ENCODE measurements at places on chromosomes 4 and X.
A peak's percentile ranks its signal among the peaks of the same experiment; 100 is the strongest.

DNA sequence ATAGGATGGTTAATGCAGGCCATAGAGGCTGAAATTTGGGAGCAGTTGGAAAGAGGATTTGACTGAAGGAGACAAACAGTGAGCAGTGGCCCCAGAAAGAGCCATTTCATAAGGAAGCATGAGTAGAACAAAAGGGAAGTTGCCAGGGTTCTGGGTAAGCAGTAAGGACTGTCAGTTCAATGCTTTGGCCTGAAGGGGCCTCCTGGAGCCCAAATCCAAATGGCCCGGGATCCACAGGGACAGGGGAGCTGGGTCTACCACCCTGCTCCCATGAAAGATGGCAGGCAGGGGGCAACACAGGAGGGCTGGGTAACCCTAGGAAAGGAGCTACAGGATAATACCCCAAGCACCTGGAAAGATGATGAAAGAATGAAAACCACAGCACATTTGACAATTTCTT, 4.1 kb upstream of the INTS6L start:
- no peak for DNase-seq

DNA sequence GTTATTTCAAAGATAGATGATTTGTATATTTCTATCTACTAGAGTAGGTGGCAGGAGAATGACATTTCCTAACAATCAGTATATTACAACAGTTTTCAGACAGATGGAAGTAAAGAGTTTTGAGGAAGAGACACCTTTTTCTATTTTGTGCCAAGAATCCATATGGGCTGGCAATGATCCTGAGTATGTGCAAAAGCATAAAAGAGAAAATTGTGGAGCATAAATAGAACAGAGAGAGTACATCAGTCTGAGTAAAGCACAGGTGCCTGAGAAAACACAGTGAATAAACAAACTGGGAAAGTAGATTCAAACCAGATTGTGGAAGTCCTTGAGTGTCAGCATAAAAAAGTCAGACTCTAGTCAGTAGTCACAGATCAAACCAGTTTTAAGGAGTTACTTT, 96.8 kb upstream of the WDR44 start:
- no peak for DNase-seq

- DNase-seq, result no peak
These were observed 119.6 kb downstream of the KLHL13 start for GRCh38 chrX:117996918-117997480.

GRCh38 chr4:108427946-108428485, 192.4 kb upstream of the RPL34 start:
- no peak for DNase-seq

GRCh38 chrX:48785186-48785539, 1.2 kb upstream of the GATA1 start:
- no peak for DNase-seq

GRCh38 chrX:49029876-49030275, 13.3 kb downstream of the TFE3 start:
- no peak for DNase-seq

DNA sequence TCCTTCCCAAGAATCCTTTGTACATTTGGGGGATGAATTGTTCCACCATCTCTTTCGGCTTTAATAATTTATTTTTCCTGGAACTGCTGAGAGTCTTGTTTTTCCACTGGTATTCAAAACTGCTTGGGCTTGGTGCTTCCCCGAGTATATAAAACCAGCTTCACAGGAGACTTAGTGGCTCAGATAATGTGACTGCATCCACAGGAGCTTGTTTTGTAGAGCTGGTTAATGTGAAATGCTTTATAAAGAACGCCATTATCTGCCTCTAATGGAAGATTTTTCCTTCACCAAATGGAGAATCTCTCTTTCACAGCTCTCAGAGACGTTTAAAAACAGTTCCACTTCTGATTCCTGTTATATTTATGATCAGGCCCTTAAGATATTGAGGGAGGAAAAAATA, 935.5 kb downstream of the RAB28 start:
- no peak for DNase-seq

- DNase-seq, result peak; percentile 60
These were observed 123.7 kb downstream of the AFF1 start for GRCh38 chr4:87058356-87059073.

- peak; percentile 4 for DNase-seq
These were observed 3.9 kb downstream of the LOC101059915 start for GRCh38 chrX:71671043-71671780.

DNA sequence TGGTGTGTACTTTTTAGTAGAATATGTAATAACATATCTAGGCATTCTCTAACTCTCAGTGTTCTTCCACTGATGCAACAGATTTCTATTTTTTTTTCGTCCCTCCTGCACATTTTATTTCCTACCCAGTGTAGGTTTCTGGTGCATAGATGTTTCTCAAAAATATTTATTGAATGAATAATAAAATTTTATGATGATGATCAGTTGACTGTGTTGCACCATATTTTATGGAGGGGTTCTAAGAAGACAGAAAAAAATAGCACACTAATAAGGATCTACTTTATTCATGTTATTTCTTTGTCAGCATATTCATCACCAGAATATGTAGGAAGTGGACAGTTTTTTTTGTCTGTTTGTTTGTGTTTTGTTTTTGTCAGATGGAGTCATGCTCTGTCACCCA, 2529.3 kb downstream of the ARAP2 start:
- no peak for DNase-seq

DNA sequence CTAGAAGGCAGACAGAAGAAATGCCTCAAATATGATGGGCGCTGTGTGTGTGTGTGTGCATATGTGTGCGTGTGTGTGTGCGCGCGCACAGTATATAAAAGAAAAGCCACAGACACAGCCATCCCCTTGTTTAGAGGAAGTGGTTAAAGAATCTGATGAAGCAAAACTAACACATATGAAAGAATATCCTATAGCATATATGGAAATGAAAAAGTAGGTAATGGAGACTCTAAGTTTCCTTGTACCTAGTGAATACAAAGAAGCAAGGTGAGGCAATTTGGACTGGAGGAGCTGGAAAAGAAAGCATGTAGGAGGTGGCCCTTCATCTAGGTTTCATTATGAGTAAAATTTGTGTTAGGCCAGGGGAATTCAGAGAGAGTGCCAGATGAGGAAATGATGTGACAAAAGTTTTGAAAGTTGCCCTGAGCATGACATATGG, 58.6 kb upstream of the MCF2 start:
- DNase-seq, result peak; percentile 14

DNA sequence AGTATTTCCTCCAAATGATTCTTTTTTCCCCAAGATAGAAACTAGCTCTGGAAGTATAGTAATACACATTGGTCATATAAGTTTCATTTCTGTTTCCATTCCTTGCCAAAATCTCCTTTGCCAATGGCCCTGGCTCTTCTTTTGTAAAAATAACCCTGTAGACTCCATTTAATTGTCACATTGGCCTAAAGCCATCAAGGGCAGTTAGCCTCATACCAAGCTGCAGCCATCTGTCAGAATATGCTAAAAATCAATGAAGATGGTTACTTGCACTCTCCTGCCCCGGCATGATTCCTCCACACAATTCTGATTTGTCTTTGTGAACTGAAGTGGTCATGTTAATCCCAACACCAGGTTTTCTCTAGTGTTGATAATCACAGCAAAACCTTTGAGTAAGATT, 380.5 kb downstream of the SH2D1A start:
- no peak for DNase-seq

DNA sequence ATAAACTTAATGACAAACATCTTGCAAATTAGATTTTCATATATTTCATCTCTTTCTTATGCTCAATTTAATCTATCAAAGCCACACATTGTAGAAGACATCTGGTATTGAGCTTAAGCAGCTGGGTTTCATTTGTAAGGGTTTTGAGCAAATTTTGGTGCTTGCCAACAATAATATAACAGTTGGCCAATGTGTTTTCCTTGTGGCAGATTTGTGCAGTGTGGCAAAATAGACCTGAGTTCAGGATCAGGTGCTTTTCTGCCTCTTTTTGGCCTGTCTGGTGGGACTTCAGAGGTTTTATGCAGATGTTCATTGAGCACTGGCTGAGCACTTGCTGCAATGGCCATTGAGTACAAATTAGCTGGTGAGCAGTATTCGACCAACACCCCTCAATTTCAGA, 301.9 kb downstream of the BMPR1B start:
- no peak for DNase-seq

DNA sequence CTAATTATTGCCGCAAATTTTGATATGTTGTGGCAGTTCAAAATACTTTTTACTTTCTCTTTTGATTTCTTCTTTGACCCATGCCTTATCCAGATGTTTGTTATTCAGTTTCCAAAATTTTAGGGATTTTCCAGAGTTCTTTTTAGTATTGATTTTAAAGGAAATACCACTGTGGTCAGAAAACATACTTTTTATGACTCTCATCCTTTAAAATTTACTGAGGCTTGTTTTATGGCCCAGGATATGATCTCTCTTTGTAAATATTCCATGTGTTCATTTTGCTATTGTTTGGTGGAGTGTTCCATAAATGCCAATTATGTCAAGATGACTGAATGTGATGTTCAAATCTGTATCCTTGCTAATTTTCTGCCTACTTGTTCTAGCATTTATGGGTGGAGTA, 272.3 kb upstream of the DIPK2B start:
- DNase-seq, result no peak

DNA sequence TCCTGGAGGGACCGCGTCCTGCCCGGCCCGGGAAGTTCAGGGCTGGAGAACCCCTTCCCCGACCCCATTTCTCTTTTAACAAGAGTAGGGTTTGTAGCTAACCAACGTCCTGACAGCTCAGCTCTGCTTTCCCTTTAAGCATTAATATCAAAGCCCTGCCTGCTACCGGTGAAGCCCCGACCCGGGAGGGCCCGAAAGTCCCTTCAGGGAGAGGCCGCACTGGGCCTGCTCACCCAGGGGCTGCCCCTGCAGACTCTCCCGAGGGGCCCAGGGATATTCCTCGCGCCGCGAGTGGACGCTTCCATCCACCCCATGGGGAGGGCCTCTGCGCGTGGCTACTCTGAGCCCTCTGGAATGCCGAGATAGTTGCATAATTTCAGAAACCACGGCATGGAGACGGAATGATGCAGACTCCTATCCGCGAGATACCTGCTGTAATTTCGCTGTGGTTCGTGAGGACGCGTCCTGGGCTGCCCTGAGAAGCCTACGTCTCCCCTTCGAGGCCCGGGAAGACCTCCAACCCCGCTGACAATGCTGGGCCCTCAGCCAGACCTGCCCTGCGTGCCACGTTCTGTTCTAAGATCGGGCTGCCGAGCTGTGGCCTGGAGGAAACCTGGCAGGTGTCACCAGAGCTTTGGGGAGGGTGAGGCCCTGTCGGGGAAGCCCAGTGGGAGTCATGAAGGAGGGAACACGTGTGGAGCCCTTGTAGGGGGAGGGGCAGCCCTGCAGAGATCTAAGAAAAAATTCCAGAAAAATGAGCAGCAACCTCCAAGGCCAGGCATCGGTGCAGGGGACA, 999 bp upstream of the CTBP1 start:
- peak; percentile 49 for DNase-seq

DNA sequence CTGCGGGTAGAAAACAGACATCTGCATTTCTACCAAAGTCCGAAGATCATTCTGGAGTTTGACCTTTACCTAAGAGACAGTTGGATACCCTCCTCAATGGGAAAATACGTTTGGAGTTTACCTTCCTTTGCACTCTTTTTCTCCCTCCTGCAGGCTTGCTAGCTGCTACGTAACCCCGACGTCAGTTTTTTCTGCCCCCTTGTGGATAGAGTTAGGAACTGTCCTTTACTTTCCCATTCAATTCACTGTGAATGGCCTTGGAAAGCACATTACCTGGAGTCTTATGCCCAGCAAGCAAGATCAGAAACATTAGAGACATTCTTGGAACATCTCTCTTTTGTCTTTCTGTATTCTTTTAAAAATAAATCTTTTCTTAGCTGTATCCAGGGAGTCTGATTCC, 250.7 kb downstream of the NAP1L3 start:
- DNase-seq, result no peak

DNA sequence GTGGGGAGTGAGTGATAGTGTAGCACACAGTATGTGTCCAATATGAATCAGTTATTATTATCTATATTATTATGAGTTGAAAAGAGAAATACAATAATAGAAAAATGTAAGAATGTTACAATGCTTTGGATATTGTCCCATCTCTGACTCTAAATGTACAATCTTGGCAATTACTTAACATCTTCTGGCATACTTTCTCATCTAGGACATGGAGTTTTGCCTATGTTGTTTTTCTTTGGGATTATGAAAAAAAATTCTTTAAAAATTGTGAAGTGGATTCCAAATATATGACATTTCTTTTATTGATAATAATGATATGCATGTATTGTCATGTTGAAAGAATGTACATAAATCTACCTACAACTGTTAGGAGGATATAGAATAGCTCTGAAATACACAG, 84.1 kb downstream of the TBCK start:
- DNase-seq, result no peak

GRCh38 chr4:80926446-80926845, 104.1 kb upstream of the BMP3 start:
- no peak for DNase-seq

DNA sequence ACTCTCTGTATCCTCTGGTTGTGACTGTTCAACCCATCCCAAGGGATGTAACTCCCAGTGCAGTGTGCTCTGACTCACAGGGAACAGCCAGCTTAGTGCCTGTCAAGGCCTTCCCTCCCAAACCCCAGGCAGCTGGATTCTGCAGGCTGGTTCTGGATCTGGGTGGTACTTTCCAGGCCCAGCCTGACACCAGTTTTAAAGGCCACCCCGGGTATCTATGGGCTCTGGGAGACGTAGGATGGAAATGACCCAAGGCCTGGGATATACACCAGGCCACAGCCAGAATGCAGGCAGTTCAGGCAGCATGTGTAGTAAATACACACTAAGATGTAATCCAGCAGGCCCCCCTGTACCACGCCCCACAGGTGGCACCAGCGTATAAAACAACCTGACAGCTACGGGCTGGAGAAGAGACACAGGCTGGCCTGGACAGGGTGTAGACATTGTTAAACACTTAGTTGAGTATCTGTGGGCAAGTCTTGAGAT, 64.2 kb downstream of the SPINK2 start:
- DNase-seq, result peak; percentile 10

- DNase-seq, result no peak
These were observed 1.6 kb downstream of the EMCN start for GRCh38 chr4:100516225-100516624.

- DNase-seq, result no peak
These were observed 28.6 kb upstream of the TMEM154 start for GRCh38 chr4:152708361-152708760.

DNA sequence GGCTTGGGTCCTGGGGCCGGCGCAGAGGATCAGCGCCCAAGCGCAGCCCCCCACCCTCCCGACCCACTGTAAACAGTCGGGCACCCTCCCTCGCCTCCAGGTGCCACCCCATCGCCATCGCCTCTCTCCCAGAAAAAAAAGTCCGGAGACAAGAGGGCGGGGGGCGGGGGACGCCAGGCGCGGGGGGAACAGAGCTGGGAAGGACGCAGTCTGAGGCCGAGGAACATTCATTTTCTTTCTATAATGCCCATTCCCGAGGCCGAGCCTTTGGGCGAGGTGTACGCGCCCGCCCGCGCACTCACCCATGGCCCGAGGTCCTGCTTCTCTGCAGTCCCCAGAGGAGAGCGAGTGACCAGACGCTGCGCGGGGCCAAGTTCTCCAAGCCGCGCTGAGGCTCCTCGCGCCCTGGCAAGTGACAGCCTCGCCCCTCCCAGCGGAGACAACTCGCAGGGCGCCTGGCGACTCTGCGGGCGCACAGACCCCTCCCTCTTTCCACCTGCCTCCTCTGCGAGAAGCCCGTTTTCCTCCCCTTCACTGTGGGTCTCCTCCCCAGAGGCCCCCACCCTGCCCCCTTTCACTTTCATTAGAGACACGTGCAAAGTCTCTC, 63.5 kb upstream of the WDR17 start:
- no peak for DNase-seq

Measured in CD4-positive, alpha-beta T cell treated with Interleukin-15 for 4 hours (primary cell).